Thoracic aorta (tissue), 2 donors: ENCODE measurements at places on chromosomes 5 and 9. TPM values are rescaled to one million over a fixed set of nuclear protein-coding genes. Genes with fewer than 3 reads are reported as not detected.

The DENND1A gene
- 36.6 TPM for total RNA-seq

The STC2 gene
- 8.8 TPM for total RNA-seq

The CD180 gene
- total RNA-seq, result 0.85 TPM

The CAMK2A gene
- 0.35 TPM for total RNA-seq

The CFAP157 gene
- total RNA-seq, result 0.28 TPM

The SLC6A18 gene
- not detected for total RNA-seq

The FGD3 gene
- 9.9 TPM for total RNA-seq

- no peak overlapping the region for H3K27ac ChIP-seq
- no peak overlapping the region for H3K4me3 ChIP-seq
Measured at GRCh38 chr5:154143211-154143641, 47.3 kb upstream of the GALNT10 start.

DNA sequence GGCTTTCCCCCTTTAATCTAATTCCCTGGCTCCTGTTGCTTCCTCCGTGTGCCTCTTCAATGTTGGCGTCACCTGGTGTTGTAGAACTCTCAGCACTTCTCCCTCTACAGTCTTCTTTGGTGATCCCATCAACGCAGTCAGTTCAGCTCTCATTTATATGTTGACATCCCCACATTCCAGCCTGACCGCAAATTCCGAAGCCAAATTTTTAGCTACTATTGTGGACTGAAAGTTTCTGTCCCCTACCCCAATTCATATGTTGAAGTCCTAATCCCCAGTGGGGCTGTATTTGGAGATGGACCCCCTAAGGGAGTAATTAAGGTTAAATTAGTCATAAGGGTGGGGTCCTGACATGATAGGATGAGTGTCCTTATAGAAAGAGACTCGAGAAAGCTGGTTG lies 210.6 kb upstream of the ADAMTSL1 start:
- H3K4me1 ChIP-seq, result peaks cover 18% of the 10 kb centered on the region
- H3K27me3 ChIP-seq, result no peaks in the 10 kb centered on the region
- H3K36me3 ChIP-seq, result no peaks in the 10 kb centered on the region
- no peak overlapping the region for H3K27ac ChIP-seq
- no peak overlapping the region for H3K4me3 ChIP-seq

DNA sequence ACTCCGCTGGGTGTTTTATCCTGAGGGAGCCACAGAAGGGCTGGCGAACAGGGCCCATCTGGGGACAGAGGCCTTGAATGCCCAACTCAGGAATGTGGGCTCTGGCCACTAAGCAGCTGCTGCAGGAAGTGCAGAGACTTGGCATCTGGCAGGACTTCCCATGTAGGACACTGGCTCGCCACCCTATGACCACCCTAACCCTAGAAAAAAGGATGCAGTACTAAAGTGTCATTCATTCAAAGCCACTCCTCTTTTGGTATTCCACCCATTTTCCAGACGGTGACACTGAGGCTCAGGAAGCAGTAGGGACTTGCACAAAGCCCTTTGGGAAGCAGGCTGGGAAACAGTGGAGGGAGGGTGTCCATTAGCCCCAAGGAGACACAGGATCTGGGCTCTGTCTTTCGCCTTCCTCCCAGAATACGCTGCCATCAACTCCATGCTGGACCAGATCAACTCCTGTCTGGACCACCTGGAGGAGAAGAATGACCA lies 3.0 kb downstream of the BBLN start:
- peaks cover 12% of the 10 kb centered on the region for H3K4me1 ChIP-seq
- H3K27ac ChIP-seq, result no peak overlapping the region
- no peak for DNase-seq
- H3K4me3 ChIP-seq, result no peak overlapping the region

DNA sequence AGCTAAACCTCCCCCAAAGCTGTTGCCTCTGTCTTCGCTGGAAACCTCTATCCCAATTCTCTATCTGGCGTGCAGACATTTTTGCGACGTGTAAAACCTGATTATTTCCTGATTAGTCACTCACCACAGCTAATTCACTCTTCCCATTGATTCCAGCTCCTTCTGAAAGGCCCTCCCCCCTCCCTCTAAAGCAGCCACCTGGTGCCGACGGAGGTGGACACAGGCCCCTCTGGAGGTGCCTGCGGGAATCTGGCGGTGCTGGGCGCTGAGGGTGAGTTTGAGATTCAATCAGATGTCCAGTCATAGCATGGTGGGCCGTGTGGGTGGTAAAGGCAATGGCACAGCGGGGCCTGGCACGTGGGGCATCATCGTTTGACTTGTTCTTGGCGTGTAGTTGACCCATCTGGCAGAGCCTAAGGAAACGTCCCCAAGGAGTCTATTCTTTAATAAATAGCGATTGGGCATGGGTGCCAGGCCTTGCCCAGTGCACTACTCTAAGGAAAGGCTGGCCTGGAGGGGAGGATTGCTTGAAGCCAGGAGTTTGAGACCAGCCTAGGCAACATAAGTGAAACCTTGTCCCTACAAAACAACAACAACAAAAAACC lies 271.1 kb upstream of the MVB12B start:
- no peaks in the 10 kb centered on the region for H3K4me1 ChIP-seq
- no peak for DNase-seq
- no peak overlapping the region for H3K4me3 ChIP-seq

- peaks cover 14% of the 10 kb centered on the region for H3K4me1 ChIP-seq
- no peaks in the 10 kb centered on the region for H3K27me3 ChIP-seq
- peaks cover 41% of the 10 kb centered on the region for H3K36me3 ChIP-seq
Measured at GRCh38 chr9:137266162-137266527, 11.0 kb downstream of the NELFB start.

- DNase-seq, result no peak
- no peak overlapping the region for H3K4me3 ChIP-seq
- H3K4me1 ChIP-seq, result no peaks in the 10 kb centered on the region
Measured at GRCh38 chr9:74772121-74772520, 115.6 kb downstream of the TRPM6 start.

DNA sequence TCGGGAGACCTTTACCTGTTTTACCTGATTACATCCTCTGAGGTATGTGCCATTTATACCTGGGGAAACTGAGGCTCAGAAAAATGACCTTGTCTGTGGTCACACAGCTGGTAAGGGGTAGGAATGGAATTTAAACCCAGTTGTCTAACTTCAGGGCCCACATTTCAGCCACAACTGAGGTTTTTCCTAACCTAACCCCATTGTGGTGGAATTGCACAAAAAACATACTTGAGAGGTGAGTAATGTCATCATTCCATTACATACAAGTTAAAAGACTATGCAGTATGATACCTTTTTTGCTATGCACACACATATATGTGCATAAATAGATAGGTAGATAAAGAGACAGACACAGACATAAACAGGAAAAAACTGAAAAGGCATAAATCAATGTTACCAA lies 14.1 kb downstream of the FGF1 start:
- DNase-seq, result no peak
- H3K4me3 ChIP-seq, result no peak overlapping the region
- peaks cover 3% of the 10 kb centered on the region for H3K4me1 ChIP-seq
- no peaks in the 10 kb centered on the region for H3K36me3 ChIP-seq
- H3K27me3 ChIP-seq, result no peaks in the 10 kb centered on the region

DNA sequence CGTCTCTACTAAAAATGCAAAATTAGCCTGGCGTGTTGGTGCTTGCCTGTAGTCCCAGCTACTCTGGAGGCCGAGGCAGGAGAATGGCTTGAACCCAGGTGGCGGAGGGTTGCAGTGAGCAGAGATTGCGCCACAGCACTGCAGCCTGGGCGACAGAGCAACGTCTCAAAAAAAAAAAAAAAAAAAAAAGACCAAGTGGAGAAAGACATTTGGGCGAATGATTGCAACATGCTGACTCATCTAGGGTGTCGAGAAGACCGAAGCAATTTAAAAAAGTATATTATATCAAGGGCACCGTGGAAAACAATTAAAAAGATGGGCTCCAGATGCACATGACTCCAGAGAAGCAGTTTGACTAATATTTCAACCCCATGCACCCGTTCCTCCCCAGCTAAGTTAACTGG lies 9.2 kb downstream of the KLF4 start:
- no peak for DNase-seq
- no peak overlapping the region for H3K27ac ChIP-seq
- peaks cover 5% of the 10 kb centered on the region for H3K36me3 ChIP-seq
- peaks cover 3% of the 10 kb centered on the region for H3K4me1 ChIP-seq
- peak overlapping the region; percentile 41 for H3K4me3 ChIP-seq
- H3K27me3 ChIP-seq, result no peaks in the 10 kb centered on the region

GRCh38 chr5:98975223-98975622 lies 46.4 kb upstream of the CHD1 start:
- no peak overlapping the region for H3K27ac ChIP-seq
- no peaks in the 10 kb centered on the region for H3K4me1 ChIP-seq
- no peak overlapping the region for H3K4me3 ChIP-seq
- no peak for DNase-seq

- H3K4me1 ChIP-seq, result peaks cover 8% of the 10 kb centered on the region
- DNase-seq, result no peak
- H3K36me3 ChIP-seq, result peaks cover 21% of the 10 kb centered on the region
- H3K4me3 ChIP-seq, result peak overlapping the region; percentile 76
- no peaks in the 10 kb centered on the region for H3K27me3 ChIP-seq
- H3K27ac ChIP-seq, result no peak overlapping the region
Measured at GRCh38 chr9:136726631-136727191, 14.3 kb downstream of the DIPK1B start.

- no peaks in the 10 kb centered on the region for H3K36me3 ChIP-seq
- H3K27me3 ChIP-seq, result no peaks in the 10 kb centered on the region
- no peak for DNase-seq
- H3K4me3 ChIP-seq, result no peak overlapping the region
- peaks cover 24% of the 10 kb centered on the region for H3K4me1 ChIP-seq
Measured at GRCh38 chr9:112059145-112059965, 115.7 kb downstream of the SUSD1 start.

DNA sequence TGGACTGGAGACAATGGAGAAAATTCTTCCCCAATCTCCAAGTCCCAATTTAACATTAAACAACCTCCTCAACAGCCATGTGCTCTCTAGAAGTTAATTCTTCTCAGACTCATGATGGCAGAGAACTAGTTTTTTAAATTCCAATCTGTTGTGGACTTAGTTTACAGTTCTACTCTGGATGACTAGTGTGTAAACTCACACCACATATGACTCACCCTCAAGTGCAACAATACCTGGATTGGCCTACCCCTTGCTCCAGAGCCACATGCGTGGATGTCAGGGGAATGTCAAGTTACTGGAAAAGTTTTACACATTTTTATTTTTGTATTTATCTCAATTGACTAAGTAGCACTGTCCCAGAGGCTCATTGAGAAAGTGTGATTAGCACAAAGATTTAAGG lies 136.0 kb upstream of the EFNA5 start:
- no peak overlapping the region for H3K4me3 ChIP-seq
- no peaks in the 10 kb centered on the region for H3K4me1 ChIP-seq
- DNase-seq, result no peak
- H3K36me3 ChIP-seq, result no peaks in the 10 kb centered on the region

GRCh38 chr9:113919871-113920270 lies 43.8 kb downstream of the ZNF618 start:
- peaks cover 10% of the 10 kb centered on the region for H3K4me1 ChIP-seq
- H3K36me3 ChIP-seq, result no peaks in the 10 kb centered on the region
- H3K27me3 ChIP-seq, result no peaks in the 10 kb centered on the region

GRCh38 chr9:127014216-127014909 lies 99.8 kb downstream of the RALGPS1 start:
- H3K27ac ChIP-seq, result no peak overlapping the region
- no peaks in the 10 kb centered on the region for H3K4me1 ChIP-seq
- DNase-seq, result no peak
- no peak overlapping the region for H3K4me3 ChIP-seq
- no peaks in the 10 kb centered on the region for H3K27me3 ChIP-seq

DNA sequence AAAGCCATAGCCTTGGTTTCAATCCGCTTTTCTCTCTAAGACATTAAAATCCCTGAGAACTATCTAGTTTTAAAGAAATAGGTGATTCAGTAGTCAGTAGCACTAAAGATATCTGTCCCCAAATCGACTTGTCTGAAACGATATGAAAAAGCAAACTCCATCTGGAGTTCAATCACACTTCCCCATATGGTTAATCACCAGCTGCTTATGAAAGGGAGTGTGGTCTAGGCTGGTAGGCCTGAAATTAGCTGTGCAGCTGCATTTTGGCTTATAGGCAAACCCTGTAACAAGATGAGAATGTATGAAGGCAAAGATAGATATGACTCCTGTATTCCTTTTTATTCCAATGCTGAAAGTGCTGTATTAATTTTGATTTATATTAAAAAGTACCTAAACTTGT lies 65.9 kb downstream of the DMRTA1 start:
- no peak overlapping the region for H3K27ac ChIP-seq
- no peaks in the 10 kb centered on the region for H3K36me3 ChIP-seq
- H3K4me3 ChIP-seq, result no peak overlapping the region
- DNase-seq, result no peak
- no peaks in the 10 kb centered on the region for H3K4me1 ChIP-seq

- H3K27me3 ChIP-seq, result no peaks in the 10 kb centered on the region
- DNase-seq, result no peak
- no peaks in the 10 kb centered on the region for H3K4me1 ChIP-seq
- H3K36me3 ChIP-seq, result no peaks in the 10 kb centered on the region
- no peak overlapping the region for H3K27ac ChIP-seq
- no peak overlapping the region for H3K4me3 ChIP-seq
Measured at GRCh38 chr5:35902046-35902672, 36.3 kb downstream of the CAPSL start.

GRCh38 chr5:10689391-10690081 lies 71.5 kb downstream of the DAP start:
- DNase-seq, result no peak
- H3K4me3 ChIP-seq, result no peak overlapping the region
- no peak overlapping the region for H3K27ac ChIP-seq
- H3K27me3 ChIP-seq, result no peaks in the 10 kb centered on the region
- no peaks in the 10 kb centered on the region for H3K36me3 ChIP-seq
- no peaks in the 10 kb centered on the region for H3K4me1 ChIP-seq
